Myocyte (in vitro differentiated cells): ENCODE measurements at places on chromosomes 16 and 17. TPM values are rescaled to one million over a fixed set of nuclear protein-coding genes. Genes with fewer than 3 reads are reported as not detected.
A peak's percentile ranks its signal among the peaks of the same experiment; 100 is the strongest.

- DNase-seq = peak; percentile 64
Observed at GRCh38 chr17:82332669-82333278, 792 bp downstream of the SECTM1 start.

- DNase-seq = peak; percentile 76
Observed at GRCh38 chr17:81608082-81608481, 28.8 kb downstream of the NPLOC4 start.

DNA sequence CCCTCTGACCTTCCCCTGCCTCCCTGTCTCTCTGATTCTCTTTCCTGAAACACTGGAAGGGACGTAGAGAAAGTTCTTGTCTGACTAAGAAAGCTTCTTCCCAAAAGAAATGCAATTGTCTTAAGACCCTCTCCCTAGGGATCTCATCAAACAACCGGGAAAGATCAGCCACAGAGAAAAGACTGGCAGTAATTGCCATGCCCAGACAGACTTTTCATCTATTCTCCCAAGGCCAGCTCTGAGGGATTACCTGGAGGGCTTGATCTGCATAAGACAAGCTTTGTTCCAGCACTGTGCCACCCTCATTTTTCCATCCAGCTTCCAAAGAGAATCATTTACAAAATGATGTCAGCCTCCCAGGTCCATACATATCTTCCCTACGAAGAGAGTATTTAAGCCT is 38.8 kb upstream of the HS3ST3A1 start:
- DNase-seq = no peak

- DNase-seq = no peak
Observed at GRCh38 chr16:60091529-60091928, 1357.4 kb upstream of the GOT2 start.

- DNase-seq = no peak
Observed at GRCh38 chr17:57866319-57866718, 16.5 kb upstream of the MRPS23 start.

- DNase-seq = no peak
Observed at GRCh38 chr16:30358990-30359870, 4.1 kb upstream of the CD2BP2 start.

DNA sequence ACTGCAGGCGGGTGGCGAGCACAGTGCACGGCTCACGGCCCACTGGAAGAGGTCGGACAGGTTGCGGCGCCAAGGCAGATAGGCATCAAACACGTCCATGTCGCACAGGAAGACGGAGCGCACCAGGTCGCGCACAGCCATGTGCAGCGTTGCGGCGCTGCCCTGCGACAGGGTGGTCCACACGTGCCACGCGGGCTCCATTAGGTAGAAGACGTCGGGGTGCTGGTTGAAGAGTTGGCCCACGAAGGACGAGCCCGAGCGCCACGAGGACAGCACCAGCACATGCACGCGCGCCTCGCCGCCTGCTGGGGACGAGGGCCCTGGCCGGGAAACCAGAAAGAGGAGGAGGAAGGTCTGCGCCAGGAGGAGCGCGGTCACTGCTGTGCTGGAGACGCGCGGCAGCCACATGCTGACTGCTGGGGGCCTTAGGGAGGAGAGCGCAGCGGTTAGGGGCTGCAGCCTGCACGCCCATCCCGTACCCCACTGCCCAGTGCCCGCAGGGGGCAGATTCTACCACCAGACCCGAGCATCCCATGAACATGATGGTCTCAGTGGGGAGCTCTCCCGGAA is 15.0 kb upstream of the TMEM170A start:
- no peak for DNase-seq

GRCh38 chr16:49576941-49577340 is 203.3 kb downstream of the C16orf78 start:
- DNase-seq = no peak

GRCh38 chr16:67885976-67886375 is 1.3 kb downstream of the NRN1L start:
- DNase-seq = no peak

DNA sequence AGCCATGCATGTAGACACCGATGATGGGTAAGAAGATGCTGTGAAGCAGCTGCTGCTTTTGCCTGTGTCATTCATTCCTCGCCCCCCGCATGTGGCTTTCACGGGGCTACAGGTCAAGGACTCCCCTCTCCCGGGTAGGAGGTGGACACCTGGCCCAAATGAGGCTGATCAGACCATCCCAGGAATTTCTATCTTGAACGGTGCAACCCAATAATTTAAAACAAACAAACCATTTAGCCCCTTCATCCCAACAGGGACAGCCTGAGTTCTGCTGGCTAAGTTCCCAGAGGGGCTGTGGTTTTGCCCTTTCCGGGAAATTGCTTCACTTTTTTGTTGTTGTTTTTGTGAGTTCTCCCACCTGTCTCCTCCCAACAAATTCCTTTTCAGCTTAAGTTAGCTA is 137.7 kb upstream of the CDH5 start:
- DNase-seq = peak; percentile 53

DNA sequence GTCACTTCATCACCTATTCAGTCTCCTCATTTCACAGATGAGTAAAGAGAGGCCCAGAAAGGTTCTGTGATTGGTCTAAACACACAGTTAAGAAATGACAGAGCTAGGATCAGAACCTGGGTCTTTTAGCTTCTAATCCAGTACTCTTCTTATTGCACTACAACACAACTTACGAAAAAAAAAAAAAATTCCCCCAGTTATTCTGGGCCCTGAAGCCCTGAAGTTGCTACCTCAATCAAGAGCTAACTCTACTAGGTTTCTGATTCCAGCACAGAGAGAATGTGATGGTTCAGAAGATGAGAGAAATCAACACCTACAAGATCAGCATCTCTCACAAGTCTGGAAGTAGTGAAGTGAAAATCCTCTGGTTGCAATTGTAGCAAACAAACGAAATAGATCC is 37.3 kb downstream of the GRB7 start:
- no peak for DNase-seq

DNA sequence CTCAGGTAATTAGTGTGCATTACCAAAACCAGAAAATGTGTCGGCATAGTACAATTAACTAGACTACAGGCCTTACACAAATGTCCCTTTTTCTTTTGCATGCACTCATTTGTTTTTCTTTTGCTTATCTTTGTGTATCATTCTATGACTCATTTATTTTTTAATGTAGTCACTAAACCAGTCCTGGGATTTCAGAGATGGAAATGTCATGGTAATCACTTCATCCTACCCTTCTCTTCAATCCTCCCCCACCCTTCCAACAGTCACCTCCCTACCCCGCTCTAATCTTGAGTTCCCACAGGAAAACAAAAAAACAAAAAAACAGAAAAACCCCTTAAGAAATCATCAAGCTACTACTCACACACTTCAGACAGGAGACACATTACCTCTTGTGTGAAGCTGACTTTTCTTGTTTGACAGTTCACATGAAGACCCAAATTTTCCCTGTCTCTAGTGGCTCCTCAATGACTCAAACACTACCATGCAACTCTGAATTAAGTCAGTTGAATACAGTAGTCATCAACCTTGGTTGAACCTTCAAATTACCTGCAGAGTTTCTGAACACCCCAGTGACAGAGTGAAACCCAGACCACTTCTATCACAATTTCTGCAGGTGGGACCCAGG is 242.4 kb upstream of the SALL1 start:
- DNase-seq = no peak

GRCh38 chr17:42779304-42779935 is 990 bp upstream of the WNK4 start:
- no peak for DNase-seq

GRCh38 chr17:40553694-40554534 is 11.4 kb downstream of the CCR7 start:
- peak; percentile 96 for DNase-seq

DNA sequence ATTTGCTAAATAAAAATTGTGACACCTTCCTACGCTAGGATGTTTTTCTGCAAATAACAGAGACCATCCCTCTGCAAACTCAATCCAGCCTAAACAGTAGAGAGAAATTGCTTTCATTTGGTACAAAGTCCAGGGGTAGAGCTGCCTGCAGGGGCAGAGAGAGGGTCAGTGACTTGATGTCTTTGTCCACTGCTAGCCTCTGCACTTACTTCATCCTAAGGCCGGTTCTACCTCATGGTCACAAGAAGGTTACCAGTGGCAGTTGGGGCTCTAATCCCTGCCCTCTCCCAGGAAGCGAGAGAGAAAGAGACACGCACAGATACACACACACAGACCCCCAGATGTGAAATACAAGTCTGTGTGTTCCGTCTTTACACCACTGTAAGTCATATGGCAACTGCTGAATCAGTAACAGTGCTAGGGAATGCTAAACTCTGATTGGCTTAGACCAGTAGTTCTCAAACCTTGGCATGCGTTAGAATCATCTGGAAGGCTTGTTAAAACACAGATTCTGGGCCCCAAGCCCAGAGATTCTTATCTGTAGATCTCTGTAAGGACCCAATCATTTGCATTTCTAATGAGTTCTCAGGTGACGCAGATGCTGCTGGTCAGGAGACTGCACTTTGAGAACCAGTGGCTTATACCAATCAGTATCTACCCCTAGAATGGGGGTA is 13.1 kb upstream of the LPCAT2 start:
- no peak for DNase-seq

Gene SLC9A5
- 0.94 and 1.2 TPM in 2 replicates for total RNA-seq

Gene KRT32
- not detected in 2 replicates for total RNA-seq

Gene LRRC75A
- total RNA-seq = 0.21 and 0.51 TPM in 2 replicates

Gene EVPLL
- total RNA-seq = not detected in 2 replicates

Gene DNAAF1
- total RNA-seq = not detected in 2 replicates
